ENCODE measurements at places on chromosomes 2 and 18.

DNA sequence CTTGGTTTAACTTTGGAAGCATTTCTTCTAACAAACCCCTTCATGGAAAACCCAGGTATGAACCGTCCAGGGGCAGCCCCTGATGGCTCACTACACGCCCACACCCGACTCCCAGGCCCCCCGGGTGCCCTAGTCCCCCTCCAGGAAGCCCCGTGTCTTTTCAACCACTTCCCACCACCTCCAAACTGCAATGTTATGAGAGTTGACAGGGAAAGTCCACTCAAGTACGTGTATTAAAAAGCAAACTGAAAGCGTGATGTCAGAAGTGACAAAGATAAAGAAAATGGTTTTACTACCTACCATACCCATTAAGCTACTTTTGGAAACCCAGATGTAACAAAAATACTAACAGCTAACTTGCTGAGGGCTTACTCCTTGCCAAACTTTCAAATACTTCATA lies 51.5 kb downstream of the L3MBTL4 start:
- DNase-seq, result no peak

GRCh38 chr2:10935953-10936942 lies 24.5 kb downstream of the KCNF1 start:
- no peak for DNase-seq

DNA sequence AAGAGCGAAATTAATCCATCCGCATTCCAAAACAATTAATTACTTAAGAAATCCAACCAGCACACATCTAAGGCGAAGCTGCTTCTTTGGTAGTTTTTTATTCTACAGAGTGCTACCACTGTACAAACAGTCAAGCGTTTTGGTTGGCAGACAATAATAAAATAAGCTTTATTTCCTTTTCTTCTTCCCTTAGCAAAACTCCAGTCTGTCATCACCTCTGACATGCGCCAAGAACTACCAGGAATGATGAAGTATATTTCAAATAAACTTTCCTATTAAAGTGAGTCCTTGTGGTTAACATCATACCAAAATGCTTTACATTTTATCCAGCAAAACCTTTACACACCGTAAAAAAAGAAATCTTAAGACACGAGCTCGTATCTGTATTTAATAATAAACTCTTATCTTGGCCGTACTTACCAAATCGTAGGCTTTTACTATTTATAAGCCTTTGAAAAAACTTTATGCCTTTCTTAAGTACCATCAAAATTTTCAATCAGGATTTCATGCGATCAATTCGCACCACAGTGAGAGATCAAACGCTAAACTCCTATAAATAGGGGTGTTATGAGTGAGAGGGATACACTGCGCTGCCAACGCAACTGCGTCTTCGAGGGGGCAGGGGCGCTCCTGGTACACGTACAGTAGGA lies 1.3 kb downstream of the ATL2 start:
- DNase-seq, result no peak

DNA sequence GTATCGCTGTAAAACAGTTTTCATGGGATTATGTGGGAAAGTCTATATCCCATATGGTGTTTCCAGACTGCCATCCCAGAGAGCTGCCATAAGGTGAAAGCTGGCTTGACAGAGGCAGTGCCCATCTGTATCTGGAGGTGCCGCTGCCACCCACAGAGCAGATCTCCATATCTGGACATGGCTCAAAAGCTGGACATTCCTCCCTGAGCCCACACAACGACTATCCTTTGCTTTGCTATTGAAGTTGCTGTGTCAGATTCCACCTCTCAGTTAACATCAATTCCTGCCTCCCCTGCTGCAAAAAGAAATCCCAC lies 55.2 kb downstream of the RND3 start:
- no peak for DNase-seq

DNA sequence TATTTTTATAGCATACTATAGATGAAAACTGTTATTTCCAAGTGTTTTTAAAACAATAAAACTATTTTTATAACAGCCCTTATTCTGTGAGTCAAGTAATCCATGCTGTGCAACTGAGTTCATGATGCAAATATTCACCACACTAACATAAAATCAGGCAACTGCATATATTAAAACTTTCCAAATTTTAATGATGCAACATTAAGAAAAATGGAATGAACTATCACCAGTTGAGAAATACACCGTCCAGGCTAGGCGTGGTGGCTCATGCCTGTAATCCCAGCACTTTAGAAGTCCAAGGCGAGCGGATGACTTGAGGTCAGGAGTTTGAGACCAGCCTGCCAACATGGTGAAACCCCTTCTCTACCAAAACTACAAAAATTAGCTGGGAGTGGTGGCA lies 114.5 kb downstream of the CDH2 start:
- no peak for DNase-seq

DNA sequence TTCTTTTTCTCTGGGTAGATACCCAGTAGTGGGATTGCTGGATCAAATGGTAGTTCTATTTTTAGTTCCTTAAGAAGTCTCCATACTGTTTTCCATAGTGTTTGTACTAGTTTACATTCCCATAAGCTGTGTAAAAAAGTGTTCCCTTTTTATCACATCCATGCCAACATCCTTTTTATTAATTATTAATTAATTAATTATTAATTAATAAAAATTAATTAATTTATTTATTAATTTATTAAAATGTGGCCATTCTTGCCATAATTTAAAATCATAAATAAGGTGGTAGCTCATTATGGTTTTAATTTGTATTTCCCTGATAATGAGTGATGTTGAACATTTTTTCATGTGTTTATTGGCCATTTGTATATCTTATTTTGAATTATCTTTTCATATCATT lies 234.3 kb upstream of the FBXO11 start:
- no peak for DNase-seq

DNA sequence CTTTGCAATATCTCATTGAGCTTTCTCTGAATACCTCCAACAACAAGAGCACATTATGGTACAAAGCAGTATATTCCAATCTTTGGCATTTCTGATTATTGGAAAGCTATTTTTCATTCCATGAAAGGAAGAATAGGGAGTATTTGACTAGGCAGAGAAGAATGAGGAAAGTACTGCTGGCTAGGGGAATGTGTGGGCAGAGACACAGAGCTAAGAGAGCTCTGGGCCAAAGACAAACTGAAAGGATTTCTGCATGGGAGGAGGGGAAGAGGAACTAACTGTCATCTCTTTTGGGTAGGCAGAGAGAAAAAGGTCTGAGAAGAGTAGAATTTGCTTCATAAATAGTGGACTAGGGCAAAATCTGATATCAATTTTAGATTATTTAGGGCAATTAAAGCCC lies 150.8 kb downstream of the CCDC85A start:
- DNase-seq, result no peak

- no peak for DNase-seq
Observed at GRCh38 chr2:70243806-70244584, 4.4 kb downstream of the TIA1 start.

- no peak for DNase-seq
Observed at GRCh38 chr2:139600166-139600565, 820.0 kb upstream of the NXPH2 start.

GRCh38 chr18:52499644-52500043 lies 159.6 kb downstream of the DCC start:
- DNase-seq, result no peak

- no peak for DNase-seq
Observed at GRCh38 chr18:13626544-13626908, 99.8 kb downstream of the FAM210A start.

DNA sequence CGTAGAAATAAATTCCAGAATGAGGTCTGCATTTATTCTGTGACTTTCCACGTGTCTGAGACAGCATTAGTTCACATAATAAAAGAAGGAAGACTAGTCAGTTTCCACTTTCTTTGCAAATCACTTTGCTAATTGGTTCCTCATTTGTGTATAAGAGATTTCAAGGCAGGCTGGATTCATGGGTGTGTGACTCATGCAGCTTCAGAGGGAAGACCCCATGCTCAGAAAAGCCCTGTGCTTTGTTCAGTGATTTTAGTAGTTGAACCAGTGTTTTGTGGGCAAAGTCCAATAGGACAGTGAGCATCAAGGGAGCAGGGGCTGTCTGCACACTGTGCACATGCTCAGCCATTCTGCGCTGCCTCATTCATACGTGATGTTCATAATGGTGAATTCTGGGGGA lies 297.8 kb downstream of the DLGAP1 start:
- DNase-seq, result no peak

DNA sequence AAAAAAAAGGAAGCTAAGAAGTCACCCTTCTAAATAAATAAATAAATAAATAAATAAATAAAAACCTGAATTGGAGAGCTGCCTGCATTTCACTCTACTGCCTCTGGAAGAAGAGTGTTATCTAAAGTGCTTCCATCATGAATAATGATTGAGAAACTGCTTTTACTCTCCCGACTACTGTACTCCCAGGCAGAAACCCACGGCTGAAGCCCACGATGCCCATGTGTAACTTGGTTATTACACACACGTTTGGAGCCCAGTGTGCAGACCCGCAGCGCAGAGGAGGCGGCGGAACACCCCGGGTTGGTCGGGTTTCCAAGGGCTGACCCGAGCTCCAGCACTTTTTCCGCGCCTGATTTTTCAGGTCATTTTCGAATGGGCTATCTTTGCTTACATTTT lies 697 bp upstream of the SPATS2L start:
- no peak for DNase-seq

- no peak for DNase-seq
Observed at GRCh38 chr18:11823545-11823944, 27.7 kb upstream of the CHMP1B start.

DNA sequence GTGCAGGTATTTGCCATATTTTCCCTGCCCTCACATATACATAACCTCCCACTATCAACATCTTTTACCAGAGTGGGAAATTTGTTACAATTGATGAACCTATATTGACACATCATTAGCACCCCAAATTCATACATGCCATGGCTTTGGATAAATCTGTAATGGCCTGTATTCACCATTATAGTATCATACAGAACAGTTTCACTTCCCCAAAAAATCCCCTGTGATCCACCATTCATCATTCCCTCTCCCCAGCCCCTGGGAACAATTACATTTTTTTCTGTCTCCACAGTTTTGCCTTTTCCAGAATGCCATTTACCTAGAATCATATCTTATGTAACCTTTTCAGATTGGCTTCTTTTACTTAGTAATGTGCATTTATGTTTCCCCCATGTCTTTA lies 494.5 kb downstream of the RNF144A start:
- DNase-seq, result no peak

DNA sequence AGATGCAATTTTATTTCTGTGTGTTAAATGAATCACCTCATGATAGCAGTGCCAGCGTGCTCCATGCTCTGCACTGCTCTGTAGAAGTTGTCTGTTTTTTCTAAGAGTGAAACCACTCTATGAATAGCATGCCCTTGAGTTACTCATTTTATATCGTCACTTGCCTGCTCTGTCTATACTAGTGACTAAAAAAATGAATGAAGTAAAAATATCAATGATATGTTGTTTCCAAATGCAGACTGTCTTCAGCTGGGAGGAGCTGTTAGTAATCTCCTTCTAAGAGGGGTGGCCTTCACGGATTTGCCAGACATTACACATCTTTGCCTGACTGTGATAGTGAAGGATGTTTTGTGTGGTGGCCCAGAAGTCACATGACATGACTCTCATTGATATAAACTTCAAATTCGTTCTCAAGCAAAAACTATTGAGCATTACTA lies 852.1 kb downstream of the CNTNAP5 start:
- DNase-seq, result no peak

GRCh38 chr2:172455121-172455515 lies 27.7 kb downstream of the ITGA6 start:
- no peak for DNase-seq

- no peak for DNase-seq
Observed at GRCh38 chr18:3015851-3016250, 2.9 kb upstream of the LPIN2 start.

DNA sequence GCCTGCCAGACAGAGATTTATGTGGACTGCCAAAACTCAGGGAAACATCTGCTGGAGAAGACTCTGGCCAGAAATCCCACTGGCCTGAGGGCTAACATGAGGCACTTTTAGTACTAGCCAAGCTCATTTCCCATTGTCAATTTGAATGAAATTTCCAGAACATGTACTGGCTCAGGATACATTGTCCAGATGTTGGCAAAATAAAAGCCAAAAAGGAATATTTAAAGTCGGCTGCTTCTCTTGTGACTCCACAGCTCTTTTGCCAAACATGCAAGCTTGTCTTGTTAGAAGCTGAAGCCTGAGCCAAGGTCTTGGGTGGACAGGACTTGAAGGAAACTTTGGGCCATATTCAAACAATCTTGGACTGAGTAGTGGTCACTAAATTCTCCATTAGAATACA lies 215.5 kb downstream of the NCKAP5 start:
- DNase-seq, result no peak

DNA sequence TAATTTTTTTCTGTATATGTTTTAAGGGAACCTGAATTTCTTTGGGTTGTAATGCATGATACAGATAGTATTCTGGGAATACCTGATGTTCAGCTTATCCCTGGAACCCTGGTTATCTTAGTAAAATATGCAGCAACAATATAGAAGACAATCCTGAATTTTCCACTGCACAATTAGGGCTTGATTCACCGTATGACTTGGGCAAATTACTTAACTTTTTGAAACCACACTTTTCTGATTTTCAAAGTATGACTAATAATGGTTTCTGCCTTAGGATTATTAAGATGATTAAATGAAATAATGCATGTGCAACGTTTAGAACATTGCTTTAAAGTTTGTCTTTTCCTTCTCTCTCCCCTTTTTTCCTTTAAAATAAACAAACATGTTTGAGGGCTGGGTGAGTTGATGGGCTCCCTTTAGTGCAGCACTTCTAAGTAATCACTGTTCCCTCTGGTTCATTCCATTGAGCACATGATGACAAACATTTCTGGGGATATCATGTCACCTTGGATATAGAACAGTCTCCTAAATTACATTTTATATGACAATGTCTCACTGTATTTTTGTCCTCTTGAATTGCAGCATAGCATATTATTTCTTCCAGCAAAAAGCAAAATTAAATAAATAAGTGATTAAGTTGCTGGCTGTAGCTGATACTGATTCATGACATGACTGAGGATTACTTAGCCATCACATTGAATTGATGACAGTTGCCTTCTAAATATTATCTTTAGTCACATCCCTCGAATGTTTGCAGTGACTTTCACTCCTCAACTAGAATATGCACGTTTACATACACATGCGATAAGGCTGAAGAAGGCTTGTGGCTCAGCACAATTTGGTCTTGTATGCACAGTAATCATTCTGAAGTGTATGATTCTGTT lies 254.5 kb downstream of the NEDD4L start:
- no peak for DNase-seq

GRCh38 chr18:35267161-35267651 lies 22.8 kb downstream of the ZSCAN30 start:
- DNase-seq, result peak; percentile 63

DNA sequence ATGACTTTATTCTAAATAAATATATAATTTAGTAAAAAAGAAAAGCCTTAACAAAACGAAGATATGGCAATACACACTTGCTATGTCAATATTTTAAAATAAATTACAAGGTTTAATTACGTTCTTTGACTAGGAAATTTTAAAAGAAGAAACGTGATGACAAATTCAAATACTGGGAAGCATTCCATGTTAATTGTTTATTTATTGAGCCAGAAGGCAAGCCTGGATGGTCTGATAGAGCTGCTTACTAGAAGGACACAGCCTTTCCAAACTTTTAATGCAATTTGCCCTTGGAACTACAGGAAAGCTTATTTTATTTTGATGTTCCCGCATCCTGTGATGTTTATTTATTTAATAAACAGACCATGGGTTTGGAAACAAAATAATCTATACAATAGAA lies 33.4 kb upstream of the DSEL start:
- DNase-seq, result no peak
